Stimulated activated CD8-positive, alpha-beta memory T cell treated with anti-CD3 and anti-CD28 coated beads, Interleukin-4, amount 100 ng/mL, for 1 hour (primary cell): ENCODE measurements at places on chromosomes 1 and 21.
A peak's percentile ranks its signal among the peaks of the same experiment; 100 is the strongest.

- no peak for DNase-seq
Measured at GRCh38 chr1:182485861-182486260, 35.9 kb downstream of the RGSL1 start.

DNA sequence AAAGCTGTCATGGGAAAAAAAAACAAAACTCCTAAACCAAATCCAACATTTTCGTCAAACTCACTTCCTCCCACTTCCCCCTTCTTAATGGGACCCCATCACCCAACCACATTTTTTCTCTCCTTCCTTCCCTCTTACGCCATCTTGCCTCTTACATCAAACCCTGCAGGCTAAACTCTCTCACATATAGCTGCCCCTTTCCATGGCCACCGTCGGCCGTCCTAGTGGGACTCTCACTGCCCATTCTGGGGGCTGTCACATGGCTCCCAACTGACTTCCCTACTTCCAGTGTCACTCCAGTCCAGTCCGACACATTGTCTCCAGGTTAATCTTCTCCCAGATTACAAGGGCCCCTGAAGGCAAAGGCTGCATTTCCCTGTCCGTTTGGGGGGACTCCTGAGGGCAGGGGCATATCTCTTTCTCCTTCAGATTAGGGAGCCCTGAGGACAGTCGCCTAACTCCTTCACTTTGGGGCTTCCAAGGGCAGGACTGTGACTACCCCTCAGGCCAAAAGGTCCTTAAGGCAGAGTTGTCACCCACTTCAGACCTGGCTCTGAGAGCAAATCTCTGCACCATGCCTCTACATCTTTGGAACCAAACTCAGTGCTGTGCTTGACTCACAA lies 658 bp downstream of the UBXN11 start:
- no peak for DNase-seq

DNA sequence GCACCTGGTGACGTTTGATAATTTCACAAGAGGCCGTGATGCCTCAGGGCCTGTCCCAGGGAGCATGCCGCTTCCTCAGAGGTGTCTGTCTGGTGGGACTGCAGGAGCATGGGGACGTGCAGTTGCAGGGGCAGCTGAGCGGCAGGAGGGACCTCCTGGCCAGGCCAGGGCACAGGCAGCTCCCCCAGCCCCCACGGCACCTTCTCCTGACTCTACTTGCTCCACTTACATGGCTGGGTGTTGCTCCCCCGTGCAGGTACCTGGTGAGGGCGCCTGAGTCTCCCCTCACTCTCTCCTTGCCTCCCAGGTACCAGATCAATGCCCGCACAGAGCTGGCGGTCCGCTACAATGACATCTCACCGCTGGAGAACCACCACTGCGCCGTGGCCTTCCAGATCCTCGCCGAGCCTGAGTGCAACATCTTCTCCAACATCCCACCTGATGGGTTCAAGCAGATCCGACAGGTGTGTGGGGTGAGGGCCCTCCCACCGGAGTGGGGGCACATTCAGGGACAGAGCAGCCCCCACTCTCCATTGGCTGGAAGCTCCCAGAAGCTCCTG lies 108.4 kb downstream of the PDE9A start:
- DNase-seq: no peak

GRCh38 chr1:213107613-213108012 lies 56.6 kb downstream of the RPS6KC1 start:
- no peak for DNase-seq

DNA sequence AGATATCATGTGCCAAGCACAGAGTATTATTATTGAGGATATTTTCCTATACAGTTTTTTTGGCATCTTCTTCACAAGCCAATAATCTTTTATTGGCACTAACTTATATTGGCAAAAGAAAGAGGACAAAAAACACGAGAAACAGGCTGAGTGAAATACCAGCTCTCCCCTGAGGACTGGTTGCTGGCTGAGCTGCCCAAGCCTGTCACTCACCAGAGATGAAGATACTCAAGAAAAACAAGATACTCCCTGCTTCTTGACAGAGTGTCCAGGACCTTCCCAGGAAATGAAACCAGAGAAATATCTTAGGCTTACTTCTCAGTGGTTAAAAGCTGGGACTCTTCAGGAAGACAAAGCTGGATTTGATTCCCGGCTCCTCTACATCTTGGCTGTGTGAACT lies 35.9 kb upstream of the ATP1B1 start:
- no peak for DNase-seq

- DNase-seq: no peak
Measured at GRCh38 chr1:88802404-88802803, 89.0 kb downstream of the GTF2B start.

GRCh38 chr1:22217811-22218460 lies 75.0 kb upstream of the WNT4 start:
- no peak for DNase-seq

- no peak for DNase-seq
Measured at GRCh38 chr1:151992303-151993083, 1.2 kb downstream of the S100A10 start.

DNA sequence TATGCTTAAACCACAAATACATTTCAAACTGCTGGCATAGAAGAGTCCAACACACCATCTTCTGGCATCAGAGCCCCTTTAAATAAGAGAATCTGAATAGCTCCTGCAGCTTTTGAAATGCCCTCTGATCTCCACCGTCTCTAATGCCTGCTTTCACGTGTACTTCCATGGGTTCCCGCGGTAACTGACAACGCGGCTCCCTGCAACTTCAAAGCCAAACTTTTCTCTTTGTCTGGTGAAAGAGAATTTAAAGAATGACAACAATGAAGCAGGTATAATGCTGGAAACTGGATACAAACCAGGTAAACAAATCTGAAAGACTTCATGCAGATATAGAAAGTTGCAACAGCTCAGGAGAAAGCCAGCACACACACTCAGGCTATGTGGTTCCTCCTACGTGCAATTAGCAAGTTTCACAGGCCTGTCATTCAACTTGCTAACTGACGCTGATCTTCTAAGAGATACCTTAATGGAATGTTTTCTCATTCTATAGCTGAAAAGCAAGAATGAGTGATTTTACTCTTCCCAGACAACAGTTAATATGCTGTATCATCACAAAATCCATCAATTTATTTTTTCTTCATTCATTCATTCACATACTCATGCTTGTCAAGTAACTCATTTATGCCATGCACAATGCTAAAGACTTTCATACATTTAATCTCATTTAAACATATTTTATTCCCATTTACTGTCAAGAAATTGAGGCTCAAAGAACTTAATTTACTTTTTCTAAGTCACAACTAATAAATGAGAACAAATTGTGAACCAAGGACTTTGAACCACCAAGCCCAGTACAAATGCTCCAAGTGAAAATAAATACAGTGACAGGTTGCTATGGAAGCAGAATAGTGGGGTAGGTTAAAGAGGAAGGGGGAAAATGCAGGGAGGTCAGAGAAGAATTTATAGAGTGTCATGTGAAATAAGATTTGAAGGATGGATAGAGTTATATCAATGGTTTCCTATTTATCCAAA lies 202.7 kb upstream of the SNX7 start:
- DNase-seq: no peak

DNA sequence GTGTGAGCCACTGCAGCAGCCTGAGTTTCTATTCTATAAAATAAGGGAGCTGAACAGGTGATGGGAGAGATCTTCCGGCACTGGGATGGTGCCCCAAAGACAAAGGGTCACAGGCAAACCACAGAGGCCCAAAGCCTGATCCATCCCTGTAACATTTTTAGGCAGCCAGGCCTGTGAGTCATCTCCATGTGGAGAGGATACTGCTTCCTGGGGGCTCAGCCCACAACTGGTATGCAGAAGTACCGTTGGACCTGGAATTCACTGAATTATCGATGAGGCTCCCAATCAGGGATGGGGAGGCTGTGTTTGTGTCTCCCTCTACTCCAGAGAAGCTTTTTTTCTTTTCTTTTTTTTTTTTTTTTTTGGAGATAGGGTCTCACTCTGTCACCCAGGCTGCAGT lies 48.8 kb upstream of the WASF2 start:
- no peak for DNase-seq

DNA sequence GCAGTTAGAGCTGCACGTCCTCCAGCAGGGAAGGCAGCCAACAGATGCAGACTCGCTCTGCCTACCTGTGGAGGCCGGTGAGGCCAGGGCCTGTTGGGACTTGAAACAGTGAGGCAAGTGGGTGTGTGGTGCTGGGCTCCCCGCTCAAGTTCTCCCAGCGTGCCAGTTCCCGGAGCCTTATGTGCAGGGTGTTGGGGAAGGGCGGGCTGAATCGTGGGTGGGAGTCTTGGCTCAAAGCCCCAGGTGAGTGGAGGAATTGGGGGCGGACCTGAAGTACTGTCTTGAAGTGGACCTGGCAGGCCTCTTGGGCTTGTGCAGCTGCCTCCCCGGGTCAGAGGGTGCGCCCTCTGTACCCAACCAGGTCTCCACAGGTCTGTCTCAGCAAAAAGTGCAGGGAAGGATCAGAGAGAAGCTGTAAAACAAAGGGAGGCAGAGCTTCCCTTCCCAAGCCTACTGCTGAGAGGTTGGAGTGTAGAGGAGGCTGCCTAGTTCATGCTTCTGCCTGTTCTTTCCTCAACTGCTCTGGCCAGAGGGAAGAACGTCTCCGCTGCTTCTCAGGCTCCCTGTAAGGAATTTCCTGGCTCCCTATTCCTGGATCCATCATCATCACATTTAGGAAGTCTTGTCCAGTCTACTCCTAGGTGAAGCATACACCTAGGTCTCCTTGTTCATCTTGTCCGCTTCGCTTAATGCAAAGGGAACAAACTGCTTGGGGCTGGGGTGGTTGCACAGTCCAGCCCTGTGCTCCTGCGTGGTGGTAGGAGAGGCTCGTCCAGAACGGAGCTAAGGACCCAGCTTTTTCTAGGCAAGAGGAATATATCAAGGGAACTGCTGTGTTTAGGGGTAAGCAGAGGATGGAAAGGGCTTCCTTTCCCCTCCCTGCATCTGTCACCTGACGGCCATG lies 14.9 kb downstream of the UTP11 start:
- no peak for DNase-seq

- DNase-seq: peak; percentile 57
Measured at GRCh38 chr1:159945483-159946241, at the start of gene IGSF9. Gene IGSF9 (minus strand): TSS chr1:159945613. CDS start chr1:159943454, 2,159 bp downstream.

DNA sequence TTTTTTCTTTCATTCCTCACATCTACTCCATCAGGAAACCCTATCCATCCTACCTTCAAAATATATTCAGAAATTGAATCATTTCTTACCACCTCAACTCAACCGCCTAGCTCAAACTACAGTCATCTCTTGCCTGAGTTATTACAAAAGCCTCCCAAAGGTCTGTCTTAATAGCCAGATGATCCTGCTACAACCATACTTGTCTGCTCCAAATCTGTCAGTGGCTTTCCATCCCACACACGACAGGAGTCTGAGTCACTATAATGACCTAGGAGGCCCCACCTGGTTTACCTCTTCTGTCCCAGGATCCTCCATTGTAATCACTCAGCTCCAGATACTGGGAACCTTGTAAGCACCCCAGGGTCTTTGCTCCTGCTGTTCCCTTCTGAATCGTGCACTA lies 37.1 kb upstream of the IL12RB2 start:
- DNase-seq: no peak

- DNase-seq: no peak
Measured at GRCh38 chr1:82265436-82265835, 464.7 kb downstream of the ADGRL2 start.

DNA sequence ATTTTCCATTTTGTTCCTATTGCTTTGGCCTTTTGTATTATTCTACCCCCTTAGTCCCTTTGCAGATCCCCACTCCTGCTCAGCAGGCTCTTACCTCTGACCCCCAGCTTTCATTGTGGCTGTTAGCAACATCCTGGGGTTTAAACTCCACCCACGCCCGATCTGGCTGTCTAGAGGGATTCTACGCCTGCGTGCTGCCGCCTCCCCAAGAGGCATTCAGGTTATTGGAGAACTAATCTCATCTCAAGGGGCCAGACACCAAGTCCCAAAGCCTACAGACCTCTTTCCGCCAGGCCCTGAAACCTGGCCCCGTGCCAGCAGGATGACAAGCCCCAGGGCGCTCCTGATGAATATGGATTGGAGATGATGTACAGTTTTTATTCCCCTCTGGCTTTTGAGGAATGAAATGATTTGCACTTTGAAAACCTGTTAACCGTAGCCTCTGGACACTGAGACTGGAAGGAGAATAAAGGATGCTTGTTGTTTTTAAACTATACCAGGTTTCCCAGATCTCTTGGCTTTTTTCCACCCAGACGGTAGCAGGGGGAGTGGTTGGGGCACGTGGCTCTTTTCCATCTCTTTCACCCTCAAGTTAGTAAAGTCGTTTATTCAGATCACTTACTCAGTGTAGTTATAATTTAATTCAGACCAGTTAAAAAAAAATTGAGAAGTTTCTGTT lies 14.5 kb upstream of the IKBKE start:
- no peak for DNase-seq

DNA sequence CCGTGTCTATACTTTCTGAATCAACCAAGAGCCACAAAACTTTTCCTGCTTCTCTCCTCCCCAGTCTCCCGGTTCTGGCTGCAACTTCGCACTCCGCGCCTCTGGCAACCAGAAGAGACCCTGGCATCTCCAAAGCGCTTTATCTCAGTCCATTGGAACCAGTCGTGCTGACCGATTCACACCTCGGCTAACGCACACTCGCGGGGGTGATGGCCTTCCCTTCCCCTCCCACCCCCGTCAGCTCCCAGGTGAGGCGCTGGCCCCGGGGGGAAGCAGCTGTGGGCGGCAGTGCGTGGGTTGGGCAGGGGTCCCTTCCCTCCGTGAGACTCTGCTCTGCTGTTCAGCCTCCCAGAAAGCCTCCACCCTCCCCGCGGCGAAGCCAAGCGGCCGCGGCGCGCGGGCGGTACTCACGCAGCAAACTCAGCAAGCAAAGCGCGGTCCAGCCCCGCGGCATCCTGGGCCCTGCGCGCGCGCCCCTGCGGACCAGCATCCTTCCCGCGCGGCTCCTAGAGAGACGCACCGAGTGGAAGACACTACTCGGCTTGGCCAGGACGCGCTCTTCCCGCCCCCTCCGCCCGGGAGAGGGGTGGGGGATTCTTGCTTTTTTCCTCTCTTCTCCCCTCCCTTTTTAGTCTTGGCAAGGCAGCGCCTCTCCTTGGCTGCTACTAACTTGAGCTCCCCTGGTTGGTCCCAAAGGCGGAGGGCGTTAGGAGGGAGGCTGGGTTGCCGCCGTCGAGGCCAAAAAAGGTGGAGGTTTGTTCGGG lies at the start of gene CD34:
TSS of gene CD34 (minus strand) at position 535 of the 764 bp plus-strand sequence. CDS start at position 490, 45 bp downstream.
- no peak for DNase-seq

DNA sequence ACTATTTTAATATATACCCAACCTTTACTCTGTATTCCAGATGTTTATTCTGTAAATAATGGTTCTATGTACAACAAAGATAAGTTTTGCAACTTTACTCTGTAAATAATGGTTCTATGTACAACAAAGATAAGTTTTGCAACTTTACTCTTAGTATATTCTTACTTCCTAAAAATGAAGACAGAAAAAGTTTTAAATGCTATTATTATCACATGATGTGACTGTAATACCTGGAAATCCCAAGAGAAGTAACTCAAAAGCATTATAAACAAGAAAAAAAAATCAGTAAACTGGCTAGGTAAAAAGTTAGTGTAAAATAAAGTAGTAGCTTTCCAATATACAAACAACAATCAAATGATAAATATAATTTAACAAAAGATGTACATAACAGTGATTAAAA lies 18.5 kb upstream of the EXO1 start:
- DNase-seq: no peak
